ENCODE measurements at places on chromosomes 6 and 20.

DNA sequence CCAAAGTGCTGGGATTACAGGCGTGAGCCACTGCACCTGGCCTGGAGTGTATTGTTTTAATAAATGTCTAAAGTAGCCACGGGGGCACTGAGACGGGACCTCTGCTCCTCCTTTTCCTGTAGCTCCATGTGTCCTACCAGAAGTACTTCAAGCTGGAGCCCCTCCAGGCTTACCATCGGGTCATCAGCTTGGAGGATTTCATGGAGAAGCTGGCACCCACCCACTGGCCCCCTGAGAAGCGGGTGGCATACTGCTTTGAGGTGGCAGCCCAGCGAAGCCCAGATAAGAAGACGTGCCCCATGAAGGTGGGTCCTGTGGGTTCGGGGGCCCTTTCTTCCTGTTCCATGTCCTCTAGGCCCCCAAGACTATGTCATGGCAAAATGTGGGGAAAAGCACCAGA, 7.5 kb downstream of the POFUT1 start:
- DNase-seq, result no peak

DNA sequence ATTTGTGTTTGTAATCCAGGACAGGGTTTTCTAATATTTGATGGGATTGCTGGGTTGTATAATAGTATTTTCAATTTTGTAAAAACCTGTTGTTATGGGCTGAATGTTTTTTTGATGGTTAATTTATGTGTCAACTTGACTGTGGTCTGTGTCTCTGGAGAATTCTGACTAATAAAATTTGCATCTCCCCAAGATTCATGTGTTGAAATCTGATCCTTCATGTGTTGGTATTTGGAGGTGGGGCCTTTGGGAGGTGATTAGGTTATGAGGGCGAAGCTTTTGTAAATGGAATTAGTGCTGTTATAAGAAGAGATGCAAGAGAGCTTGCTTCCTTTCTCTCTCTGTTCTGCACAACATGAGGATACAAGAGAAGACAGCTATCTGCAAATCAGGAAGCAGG, 48.7 kb upstream of the SAMD5 start:
- DNase-seq, result no peak

DNA sequence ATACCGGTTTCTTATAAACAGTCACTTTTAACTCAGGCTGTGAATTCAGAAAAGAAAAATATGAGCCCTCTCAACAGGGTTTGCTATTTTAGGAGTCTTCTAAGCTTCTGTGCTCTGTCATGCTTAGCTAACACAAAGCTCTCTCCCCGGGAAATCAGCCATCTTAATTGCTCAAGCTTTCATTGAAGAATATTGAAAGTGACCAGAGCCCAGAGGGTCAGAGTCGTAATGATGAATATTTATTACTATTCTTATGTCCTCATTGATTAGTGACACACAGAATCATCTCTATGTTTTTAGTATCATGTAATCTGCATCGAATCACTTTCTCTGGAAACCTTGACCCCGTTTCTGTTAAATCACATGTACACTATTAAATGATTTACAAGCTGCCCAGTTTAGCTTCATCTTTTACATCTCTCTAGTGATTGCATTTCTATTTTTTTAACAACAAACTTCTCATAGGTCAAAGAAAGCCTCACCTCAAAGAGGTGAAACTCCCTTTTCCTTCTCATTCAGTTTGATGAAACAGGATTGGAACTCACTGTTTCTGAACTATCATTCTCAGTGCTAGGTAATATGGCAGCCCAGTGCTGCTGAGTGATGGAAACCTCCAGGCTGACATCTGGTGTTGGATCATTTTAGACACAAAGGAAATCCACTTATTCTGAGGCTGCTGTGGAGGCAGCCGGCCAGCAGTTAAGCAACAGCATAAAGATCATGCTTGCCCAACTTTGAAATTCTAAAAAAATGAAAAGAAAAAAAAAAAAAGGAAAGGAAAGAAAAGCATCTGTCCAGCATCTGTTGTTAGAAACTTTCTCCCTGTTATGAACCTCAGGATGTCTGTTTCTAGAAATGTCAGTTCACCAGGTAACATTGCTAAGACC, 96.3 kb downstream of the RFPL4B start:
- DNase-seq, result peak; percentile 85

DNA sequence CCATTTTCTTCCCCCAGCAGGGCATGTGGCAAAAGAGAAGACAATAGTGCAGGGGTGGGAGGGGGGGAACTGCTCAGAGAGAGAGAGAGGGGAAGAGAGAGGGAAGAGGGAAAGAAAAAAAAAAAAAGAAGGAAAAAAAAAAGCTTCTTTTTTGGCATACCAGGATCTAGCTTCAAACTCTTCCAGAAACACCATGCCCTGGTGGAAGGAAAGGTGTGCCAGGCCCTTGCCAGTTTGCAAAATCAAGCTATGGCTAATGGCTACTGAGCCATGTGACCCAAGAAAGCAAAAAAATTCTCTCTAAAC, 326 bp downstream of the ZMYND8 start:
- no peak for DNase-seq

- DNase-seq, result no peak
Measured at GRCh38 chr20:1918491-1919165, 23.4 kb downstream of the SIRPA start.

- DNase-seq, result no peak
Measured at GRCh38 chr20:62392077-62392418, 5.1 kb downstream of the RPS21 start.

All from fibroblast of skin of left biceps (primary cell).